Frontal cortex (tissue), 4 donors: ENCODE measurements at places on chromosomes 4 and X.

DNA sequence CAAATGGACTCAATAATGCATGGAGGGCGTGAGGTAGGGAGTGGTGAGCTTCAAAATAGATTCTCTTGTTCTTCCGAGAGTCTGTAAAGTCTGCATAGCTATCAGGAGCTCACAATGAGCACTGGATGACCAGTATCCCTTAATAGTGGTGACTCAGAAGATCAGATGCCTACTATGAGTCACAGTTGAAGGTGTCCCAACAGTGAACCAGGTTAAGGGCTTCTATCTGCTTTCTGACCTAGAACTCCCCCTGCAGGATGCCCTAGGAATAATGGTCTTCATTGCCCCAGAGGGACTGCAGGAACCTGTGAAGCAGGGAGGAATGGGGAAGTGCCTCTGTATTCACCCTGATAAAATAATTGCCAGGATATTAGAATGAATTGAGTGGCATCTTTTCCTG lies 22.1 kb downstream of the DGKK start:
- no peak for DNase-seq

- DNase-seq = no peak
Observed at GRCh38 chrX:121570072-121570841, 522.8 kb downstream of the GLUD2 start.

DNA sequence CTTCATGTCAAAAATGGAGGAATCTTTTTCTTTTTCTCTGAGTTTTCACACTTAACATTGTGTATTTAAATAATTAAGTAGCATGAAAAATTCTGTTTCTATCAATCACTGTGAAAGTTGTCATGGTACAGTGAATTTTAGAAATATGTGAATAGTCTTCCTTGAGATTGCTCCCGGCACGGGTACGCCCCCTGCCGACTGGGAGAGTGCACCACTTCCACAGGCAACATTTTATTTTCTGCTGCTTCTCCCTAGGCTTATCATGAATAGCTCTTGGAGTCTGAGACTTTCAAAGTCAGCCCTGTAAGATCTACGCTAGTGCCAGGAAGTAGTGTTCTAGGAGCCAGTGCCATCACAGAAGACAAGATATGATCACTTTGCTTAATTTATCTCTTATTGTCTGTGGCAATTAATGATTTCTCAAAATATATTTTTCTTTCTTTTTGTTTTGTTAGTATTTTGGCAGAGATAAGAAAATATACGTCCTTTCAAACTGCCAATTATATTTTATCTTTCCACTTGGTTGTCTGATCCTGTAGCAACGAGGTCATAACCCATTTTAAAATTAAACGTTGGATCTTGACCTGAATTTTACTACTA lies 763.8 kb upstream of the AADAT start:
- DNase-seq = no peak

- no peak for DNase-seq
Observed at GRCh38 chr4:151540728-151541388, 131.9 kb downstream of the FHIP1A start.

GRCh38 chr4:118276580-118276979 lies 76.2 kb downstream of the PRSS12 start:
- no peak for DNase-seq
